ENCODE measurements at places on chromosomes 16 and 17.

GRCh38 chr16:81649561-81650184 lies 129.4 kb upstream of the PLCG2 start:
- no peak for DNase-seq

GRCh38 chr17:42018339-42018738 lies 1.1 kb upstream of the DNAJC7 start:
- no peak for DNase-seq

GRCh38 chr16:27242398-27242797 lies 26.2 kb downstream of the NSMCE1 start:
- no peak for DNase-seq

- DNase-seq: no peak
These were observed 4.6 kb upstream of the AKTIP start for GRCh38 chr16:53507464-53508179.

- no peak for DNase-seq
These were observed 65.3 kb downstream of the METRNL start for GRCh38 chr17:83144421-83145357.

DNA sequence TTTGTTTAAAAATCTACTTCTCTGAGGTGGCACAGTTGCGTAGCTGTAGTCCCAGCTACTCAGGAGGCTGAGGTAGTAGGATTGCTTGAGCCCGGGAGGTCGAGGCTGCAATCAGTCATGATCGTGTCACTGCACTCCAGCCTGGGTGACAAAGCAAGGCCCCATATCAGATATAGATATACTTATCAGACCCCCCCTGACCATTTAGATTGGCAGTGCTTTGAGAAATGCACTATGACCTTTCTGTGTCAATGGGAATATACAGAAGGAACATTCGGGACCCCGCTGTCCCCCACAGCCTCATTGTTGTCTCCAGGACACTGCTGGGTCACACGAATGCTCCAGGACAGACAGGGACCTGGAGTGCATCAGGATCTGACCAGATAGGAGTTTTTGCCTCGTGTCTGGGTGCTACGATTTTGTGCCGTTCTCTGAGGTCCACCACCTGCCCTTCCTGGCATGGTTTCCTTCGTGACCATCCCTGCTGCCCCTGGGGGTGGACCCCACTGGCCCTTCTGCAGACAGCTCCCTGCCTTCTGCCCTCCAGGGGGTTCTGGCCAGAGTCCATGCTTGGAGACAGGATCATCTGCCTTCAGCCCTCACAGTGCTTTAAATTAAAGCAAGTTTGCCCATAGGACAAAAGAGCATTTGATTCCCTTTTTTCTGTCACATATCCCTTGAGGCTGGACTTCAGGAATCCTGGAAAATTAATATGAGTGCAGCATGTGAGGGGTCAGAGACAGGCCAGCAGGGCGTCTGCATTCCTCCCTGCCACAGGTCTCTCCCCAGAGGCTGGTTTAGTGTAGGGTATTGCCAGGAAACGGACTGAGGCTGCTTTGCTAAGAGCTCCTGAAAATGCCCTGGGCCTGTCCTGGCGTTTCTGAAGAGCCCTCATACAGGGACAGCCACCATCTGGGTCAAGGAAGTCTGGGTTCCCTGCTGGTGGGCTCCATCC lies 19.3 kb downstream of the PLD6 start:
- no peak for DNase-seq

- no peak for DNase-seq
These were observed 77.0 kb upstream of the CCL2 start for GRCh38 chr17:34178092-34178491.

DNA sequence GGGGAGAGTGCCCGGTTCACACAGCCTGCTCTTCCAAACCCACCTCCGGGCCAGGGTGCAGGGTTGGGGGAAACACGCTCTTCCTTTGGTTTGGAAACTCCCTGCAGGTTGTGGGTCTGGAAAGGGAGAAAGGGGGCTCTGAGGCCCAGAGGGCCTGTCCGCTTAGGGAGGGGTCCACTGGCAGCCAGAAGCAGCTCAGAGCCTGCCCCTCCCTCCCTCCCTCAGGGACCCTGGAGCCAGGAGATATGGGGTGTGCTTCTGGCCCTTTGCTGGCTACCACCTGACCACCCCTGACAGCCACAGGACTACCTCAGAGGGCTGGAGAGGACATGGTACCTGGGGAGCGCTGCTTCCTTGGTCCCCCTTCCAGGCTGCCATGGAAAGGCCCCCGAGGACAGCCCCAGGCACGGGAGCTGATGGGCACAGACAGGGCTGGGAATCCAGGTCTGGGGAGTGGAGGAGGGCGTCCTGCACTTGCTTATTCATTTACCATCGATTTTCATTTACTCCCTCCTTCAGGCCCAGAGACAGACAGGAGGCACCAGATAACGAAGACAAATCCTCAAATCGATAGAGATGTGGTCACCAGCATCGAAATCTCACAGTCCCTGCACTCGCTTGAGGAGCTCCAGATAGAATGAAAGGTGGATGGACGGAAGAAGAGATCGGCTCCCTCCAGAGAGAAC lies 48.4 kb upstream of the DOC2B start:
- DNase-seq: no peak

GRCh38 chr17:1201132-1201702 lies 21.4 kb upstream of the ABR start:
- peak; percentile 59 for DNase-seq

DNA sequence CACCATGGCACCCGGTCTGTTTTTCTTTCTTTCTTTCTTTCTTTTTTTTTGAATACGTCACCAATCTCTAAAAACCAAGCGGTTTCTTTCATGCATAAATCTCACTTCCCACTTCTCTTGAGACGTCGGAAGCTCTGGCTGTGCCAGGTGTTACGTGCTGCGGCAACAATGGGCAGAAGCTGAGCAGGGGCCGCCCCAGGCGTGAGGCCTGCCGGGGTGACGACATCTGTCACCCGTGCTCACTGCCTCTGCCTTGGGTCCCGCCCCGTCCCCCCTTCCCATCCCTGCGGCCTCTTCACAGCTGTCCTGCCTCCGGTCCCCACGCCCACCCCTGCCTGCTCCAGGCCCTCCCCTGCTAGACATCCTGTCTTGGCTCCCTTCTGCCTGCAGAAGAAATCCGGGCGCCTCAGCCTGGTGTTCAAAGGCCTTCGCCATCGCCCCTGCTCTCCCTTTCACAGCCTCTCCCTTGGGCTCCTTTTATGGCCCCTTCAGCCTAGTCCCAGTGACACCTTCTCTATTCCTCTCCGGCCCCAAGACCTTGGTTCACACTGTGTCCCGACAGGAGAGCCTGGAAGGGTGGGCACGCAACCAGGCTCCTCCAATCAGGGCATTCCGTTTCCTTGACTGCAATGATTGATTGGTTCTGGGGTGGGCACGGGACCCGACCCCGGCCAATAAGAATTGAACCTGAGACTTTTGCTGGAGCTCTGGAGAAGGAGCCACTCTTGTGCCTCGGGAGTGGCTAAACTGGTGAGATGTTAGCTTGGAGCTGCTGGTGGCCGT lies 4.8 kb downstream of the P2RX1 start:
- peak; percentile 93 for DNase-seq

- no peak for DNase-seq
These were observed 571 bp downstream of the CAVIN1 start for GRCh38 chr17:42422412-42422957.

- peak; percentile 24 for DNase-seq
These were observed 12.8 kb downstream of the SMIM5 start for GRCh38 chr17:75645889-75646637.

DNA sequence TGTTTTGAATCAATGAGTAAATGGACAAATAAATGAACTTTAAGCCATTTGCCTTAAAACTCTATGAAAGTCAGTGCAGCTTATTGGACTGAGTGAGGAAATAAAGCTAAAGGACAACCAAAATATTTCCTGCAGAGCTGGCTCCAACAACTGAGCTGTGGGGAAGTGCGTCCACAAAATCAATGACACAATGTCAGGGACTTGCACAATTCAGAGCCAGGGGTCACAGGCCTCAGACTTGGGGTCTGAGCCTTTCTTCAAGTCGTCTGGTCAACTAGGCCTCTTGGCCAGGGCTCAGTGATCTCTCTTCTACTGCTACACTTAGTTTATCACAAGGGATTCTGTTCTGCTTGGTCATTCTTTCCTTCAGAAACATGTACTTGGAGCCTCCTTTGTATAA lies 26.2 kb upstream of the RHBDL3 start:
- DNase-seq: no peak
